ENCODE measurements at places on chromosomes 16 and 17.
A peak's percentile ranks its signal among the peaks of the same experiment; 100 is the strongest.

GRCh38 chr16:77499373-77500285 lies 64.8 kb upstream of the ADAMTS18 start:
- DNase-seq, result no peak

GRCh38 chr17:8754890-8755289 lies 3.5 kb downstream of the SPDYE4 start:
- no peak for DNase-seq

- no peak for DNase-seq
Observed at GRCh38 chr16:87701505-87701921, 64.3 kb downstream of the KLHDC4 start.

DNA sequence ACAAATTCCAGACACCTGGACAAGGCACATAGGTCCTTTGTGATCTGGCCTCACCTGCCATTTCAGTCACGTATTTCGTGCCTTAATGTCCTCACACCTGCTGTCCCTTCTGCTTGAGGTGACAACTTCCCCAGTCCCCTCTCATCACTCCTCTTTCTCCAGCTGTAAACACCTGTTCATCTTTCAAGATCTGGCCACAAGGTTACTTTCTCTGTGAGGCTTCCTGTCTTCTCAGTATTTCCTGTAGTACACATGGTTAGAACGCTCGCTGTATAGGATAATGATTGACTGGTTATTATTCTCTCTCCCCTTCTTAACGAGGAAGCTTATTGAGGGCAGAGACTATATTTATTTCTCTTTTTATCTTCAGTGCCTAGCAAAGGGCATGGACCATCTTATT lies 74.5 kb upstream of the PMFBP1 start:
- DNase-seq, result no peak

DNA sequence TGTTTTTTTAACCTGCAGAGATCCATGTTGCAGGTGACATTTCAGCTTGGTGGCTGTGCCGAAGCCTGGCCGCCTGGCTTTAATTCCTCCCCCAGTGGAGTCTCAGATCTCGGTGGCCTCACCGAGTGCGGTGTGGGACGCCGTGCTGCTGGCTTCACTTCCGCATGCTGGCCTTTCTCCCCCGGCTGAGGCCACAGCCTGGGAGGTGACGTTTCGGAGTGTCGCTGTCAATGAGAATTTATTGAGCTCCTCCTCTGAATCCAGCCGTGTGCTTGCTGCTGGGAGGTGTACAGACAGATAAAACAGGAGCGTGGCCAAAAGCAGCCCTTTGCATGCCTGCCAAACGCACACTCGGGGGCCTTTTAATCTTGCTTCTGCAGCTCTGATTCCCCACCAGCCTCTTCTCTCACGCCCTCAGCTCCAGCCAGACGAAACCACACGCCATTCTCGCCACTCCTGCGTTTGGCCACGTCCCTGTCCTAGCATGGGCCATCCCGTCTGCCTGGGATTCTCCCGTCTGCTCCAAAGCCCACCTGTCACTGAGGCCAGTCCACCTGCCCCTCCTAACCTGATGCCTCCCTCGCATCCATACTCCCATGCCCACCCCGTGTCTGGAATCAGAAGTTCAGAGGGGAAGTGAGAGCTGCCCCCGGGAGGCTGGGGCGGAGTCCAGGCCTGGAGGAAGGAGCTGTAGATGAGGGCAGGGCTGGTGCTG lies 3.6 kb downstream of the GSE1 start:
- peak; percentile 20 for DNase-seq

GRCh38 chr17:69320210-69320907 lies 6.6 kb downstream of the ABCA5 start:
- DNase-seq, result no peak

GRCh38 chr17:68805609-68806008 lies 149.6 kb downstream of the ABCA8 start:
- DNase-seq, result no peak

DNA sequence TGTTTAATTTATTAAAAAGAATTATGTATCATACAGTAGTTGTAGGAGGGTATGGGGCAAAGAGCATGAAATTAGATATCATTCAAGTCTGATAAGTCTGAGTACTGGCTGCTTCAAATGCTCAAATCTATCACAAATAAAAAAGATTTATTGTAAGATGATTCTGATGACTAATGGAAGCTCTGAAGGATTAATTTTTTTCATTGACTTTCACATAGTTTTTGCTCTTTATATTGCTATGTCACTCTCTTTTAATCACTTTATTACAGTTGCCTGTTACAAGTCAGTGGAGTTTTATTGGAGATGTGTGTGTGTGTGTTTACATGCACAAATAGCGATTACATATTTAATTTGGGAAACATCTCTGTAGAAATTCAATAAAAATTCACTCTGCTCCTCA lies 15.0 kb downstream of the MAP2K4 start:
- no peak for DNase-seq

DNA sequence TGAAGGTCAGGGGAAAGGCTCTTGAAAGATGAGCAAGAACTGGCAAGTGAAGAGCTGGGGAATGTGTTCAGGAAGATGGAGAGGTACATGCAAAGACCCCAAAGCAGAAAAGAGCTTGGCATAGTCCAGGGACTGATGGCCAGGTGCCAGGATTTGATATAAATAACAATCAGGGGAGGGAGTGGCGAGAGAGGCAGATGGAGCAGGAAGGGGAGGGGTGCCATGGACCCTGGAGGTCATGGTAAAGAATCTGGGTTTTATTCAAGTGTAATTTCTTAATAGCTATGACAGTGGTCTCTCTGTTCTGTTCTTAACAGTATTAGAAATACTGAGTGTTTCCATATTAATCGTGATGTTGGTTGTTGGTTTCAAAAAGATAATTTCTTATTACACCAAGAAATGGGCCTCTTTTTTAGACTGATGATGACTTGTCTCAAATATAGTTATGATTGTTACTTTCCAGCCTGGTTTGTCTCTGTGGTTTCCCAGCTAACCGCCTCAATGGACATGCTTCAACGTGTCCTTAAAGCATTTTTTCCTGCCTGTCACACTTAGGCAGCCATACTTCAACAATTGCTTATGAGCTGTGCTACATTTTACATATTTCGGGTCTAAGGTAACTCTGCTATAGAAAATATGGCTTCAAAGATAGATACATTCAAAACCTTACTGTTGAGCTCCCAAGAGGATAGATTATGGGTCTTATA lies 49.4 kb downstream of the MYH10 start:
- peak; percentile 15 for DNase-seq

GRCh38 chr17:21354796-21355385 lies 21.3 kb upstream of the KCNJ12 start:
- DNase-seq, result no peak

- no peak for DNase-seq
Observed at GRCh38 chr16:82605863-82606620, 20.7 kb upstream of the CDH13 start.

DNA sequence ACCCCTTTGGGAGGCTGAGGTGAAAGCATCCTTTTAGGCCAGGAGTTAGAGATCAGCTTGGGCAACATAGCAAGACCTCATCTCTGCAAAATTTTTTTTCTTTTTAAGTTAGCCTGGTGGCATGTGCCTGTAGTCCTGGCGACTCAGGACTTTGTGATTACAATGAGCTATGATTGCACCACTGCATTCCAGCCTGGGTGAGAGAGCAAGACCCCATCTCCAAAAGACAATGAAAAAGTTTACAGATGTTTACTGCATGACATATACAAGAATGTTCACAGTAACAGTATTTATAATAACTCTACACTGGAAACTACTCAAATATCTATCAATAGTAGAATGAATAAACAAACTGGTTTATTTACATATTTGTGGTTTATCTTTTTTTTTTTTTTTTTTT lies 33.1 kb upstream of the CCL22 start:
- DNase-seq, result no peak

DNA sequence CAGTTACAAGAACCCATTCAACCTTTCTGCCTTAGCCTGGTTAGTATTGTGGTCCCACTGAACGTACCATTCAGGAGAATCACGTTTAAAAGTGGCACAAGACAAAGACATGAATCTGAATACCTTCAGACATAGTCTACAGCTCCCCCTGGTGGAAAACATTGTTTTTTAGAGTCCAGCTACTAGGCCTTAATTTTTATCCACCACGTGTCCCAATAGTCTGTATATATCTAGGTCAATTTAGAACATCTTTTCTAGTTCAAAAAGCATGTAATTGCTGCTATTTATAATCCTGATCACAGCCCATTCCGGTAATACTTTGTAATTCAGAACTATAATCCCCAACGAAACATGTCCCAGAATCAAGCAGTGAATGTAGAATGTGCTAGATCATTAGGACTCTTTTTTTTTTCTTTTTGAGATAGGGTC lies 13.7 kb upstream of the GUCY2D start:
- peak; percentile 22 for DNase-seq

- DNase-seq, result no peak
Observed at GRCh38 chr16:48892893-48893292, 282.9 kb upstream of the N4BP1 start.

DNA sequence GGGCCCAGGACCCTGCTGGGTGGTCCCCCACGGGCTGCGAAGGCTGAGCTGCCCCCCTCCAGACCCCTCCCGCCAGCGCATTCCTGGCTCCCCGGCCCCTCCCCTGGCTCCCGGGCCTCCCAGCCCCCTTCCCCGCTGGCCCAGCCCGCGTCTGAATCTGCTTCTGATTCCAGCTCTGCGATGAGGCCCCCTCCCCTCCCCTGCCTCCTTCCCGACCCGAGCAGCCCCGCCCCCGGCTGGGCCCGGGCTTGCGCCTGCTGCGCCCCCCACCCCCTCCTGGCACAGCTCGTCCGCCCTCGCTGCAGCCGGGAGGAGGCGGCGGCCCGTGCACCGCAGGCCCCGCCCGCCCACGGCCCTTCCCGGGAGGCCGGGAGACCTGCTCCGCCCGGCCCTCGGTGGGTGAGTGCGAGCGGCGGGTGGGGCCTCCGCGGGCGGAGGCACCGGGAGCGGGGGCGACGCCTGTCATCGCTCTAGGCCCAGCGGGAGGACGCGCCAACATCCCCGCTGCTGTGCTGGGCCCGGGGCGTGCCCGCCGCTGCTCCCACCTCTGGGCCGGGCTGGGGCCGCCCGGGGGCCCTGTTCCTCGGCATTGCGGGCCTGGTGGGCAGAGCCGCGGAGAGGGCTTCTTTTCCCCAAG lies at the start of gene NTN3:
TSS of gene NTN3 (plus strand) at position 282 of the 637 bp plus-strand sequence. CDS start 405 bp downstream, outside the sequence.
- DNase-seq, result no peak

DNA sequence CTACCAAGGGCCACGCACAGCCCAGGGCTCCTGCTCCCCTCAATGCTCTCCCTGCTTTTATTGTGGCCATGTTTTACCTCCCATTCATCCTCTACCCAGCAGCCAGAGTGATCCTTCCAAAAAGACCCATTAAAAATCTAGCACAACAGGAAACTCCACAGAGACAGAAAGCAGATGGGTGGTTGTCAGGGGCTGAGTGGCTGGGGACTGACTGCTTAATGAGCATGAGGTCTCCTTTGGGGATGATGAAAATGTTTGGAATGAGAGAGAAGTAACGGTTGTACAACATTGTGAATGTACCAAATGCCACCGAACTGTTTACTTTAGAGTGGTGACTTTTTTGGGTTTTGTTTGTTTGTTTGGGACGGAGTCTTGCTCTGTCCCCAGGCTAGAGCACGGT lies 107.4 kb downstream of the GAS7 start:
- DNase-seq, result no peak

GRCh38 chr17:21425736-21426135 lies 49.6 kb downstream of the KCNJ12 start:
- no peak for DNase-seq
